ENCODE measurements at places on chromosomes 4 and X.
A peak's percentile ranks its signal among the peaks of the same experiment; 100 is the strongest.

- no peak for DNase-seq
These were observed 57.0 kb downstream of the DCAF8L1 start for GRCh38 chrX:27924261-27924660.

- no peak for DNase-seq
These were observed 350.1 kb downstream of the GRXCR1 start for GRCh38 chr4:43242606-43243005.

DNA sequence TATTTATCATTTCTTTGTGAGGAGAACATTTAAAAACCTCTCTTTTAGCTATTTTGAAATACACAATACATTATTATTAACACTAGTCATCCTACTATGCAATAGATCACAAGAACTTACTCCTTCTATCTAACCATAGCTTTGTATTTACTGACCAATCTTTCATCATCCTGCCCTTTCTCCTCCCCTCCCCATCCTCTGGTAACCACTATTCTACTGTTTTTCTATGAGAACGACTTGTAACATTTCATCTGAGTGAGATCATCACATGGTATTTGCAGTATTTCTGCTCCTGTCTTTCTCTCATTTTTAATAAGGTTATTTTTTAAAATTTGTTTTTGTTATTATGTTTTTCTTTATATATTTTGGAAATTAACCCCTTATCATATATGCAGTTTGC, 331.8 kb downstream of the TEX13C start:
- no peak for DNase-seq

GRCh38 chr4:10078481-10079233, 37.9 kb downstream of the WDR1 start:
- no peak for DNase-seq

DNA sequence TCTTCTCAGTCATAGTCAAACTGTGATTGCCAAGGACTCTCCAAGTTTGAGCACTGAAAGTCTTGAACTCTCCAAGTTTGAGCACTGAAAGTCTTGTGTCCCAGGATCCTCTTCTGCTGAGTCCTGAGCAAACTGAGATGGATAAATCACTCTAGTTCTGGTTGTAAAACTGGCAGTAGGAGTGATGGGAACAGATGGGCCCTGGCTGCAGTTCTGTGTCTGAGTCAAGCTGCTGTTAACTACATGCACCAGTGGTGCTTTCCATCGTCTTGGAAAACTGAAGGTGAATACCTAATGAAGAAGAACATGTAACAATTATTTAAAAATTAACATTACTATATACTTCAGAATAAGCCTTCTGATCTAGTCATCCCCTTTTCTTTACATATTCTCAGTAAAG, 27.6 kb upstream of the KCNIP4 start:
- no peak for DNase-seq

GRCh38 chr4:105327222-105327621, 146.6 kb downstream of the PPA2 start:
- no peak for DNase-seq

GRCh38 chr4:140739971-140740370, 16.2 kb downstream of the TBC1D9 start:
- no peak for DNase-seq

DNA sequence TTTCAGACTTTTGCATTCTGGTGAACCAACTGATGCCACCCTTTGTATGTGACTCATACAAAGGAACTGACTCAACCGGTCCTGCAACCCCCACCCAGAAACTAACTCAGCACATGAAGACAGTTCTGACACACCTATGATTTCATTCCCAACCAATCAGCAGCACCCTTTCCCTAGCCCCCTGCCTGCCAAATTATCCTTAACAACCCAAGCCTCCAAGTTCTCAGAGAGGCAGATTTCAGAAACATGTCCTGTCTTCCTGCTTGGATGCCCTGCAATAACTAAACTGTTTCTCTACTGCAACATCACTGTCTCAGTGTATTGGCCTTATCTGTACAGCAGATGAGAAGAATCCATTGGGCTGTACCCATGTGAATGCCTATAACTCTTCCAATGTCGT, 284.7 kb downstream of the CAMK2D start:
- no peak for DNase-seq

GRCh38 chr4:958314-958665, 15.1 kb downstream of the DGKQ start:
- no peak for DNase-seq

GRCh38 chr4:57055886-57056285, 54.3 kb downstream of the IGFBP7 start:
- no peak for DNase-seq

DNA sequence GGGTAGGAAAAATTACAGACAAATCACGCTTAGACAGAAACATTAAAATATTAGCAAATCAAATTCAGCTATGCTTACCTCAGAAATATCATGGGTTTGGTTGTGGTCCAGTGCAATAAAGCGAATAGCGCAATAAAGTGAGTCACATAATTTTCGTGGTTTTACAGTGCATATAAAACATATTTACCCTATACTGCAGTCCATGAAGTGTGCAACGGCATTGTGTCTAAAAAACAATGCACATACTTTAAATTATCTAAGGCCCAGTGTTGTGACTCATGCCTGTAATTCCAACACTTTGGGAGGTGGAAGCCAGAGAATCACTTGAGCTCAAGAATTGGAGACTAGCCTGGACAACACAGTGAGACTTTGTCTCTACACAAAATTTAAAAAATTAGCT, 195.7 kb upstream of the IL1RAPL1 start:
- no peak for DNase-seq

DNA sequence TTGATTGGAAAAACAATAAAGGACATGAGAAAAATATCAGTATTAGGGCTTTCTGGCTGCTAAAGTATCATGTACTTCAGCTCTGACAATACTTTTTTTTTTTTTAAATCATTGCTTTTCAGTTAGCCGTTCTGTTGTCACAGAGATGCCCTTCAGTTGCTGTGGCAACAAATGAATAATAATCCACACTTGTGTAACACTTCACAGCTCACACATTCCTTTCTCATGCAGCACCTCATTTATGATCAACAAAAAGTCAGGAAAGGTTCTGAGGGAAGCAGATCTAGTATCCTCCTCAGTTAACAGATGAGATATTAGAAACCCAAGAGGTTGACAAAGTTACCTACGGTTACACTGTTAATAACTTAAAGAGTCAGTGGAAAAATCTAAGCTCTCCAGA, 444.2 kb upstream of the SLIT2 start:
- DNase-seq = no peak

DNA sequence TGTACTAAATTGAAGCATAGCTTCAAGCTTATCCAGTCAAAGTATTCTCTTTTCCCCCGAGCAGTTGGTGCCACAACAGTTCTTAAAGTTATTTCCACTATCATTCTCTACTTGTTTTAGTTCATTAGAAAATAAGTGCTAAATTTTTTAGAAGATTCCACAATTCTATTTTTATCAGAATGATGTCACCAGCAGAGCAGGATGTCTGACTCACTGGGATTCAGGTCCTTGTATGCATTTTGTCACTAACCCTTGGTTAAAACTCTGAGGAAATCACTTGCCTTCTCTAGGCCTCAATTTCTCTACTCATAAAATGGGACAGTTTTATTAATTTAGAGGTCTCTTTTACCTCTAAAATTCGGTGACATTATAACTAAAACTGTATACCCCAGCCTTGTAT, 3.4 kb downstream of the DDX53 start:
- no peak for DNase-seq

DNA sequence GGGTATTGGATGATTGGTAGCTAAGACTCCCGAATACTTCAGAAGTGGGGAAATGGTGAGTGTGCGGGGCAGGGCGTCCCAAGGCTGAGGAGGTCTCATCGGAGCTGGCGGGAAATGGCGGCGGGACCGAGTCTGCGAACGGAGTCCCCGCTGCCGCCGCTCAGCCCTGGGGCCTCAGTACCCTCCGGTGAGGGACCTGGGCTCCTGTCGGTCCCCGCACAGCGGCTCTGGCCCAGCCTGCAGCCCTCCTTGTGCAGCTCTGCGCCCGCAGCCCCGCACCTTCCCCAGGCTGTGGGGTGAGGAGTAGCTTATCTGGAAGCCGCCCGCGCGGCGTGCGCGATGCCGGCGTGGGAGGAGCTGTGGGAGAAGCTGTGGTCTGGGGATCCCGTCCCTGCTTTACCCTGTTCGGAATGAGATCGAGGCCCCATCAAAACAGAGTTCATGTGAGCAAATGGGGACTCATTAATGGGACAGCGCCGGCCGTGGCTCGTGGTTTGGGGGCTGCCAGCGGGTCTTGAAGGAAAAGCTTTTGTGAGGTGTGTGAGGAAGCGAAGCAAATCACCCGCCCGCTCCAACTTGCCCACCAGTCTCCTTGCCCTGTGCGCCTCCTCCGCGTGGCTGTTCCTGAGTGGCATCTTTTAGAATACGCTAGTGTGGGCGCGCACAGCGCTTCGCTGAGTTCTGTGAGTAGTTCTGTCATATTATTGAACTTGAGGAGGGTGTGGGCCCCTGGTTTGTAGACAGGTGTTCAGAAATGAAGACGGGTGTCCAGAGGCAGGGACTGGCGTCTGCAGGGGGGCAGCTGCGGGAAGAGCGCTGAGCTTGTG, 531 bp downstream of the ZNF141 start:
- DNase-seq = peak; percentile 40

GRCh38 chr4:74037076-74037955, 1.2 kb downstream of the CXCL3 start:
- no peak for DNase-seq

- DNase-seq = peak; percentile 25
These were observed 83.6 kb downstream of the CCNG2 start for GRCh38 chr4:77240469-77241066.

GRCh38 chr4:40453912-40454311, 118.8 kb downstream of the CHRNA9 start:
- DNase-seq = peak; percentile 54

- no peak for DNase-seq
These were observed 1594.7 kb downstream of the TECRL start for GRCh38 chr4:62814510-62815047.

GRCh38 chr4:125115941-125116340, 198.8 kb upstream of the FAT4 start:
- DNase-seq = no peak

DNA sequence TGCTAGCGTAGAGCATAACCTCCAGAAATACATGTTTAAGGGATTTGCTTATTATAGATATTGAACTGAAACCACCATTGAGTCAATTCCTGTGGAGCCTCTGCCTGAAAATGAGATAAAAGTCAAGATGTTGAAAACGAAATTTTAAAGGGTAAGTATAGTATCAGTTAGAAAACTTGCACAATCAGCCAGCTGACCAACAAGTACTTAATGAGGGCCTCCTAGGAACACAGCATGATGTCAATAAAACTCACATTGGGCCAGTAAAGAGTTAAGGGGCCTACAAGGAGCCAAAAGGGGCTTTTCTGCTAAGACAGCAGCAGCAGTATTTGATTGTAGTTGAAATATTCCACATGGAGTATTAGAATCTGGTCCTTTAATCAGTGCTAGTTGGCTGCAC, 314.1 kb upstream of the PPARGC1A start:
- DNase-seq = no peak

DNA sequence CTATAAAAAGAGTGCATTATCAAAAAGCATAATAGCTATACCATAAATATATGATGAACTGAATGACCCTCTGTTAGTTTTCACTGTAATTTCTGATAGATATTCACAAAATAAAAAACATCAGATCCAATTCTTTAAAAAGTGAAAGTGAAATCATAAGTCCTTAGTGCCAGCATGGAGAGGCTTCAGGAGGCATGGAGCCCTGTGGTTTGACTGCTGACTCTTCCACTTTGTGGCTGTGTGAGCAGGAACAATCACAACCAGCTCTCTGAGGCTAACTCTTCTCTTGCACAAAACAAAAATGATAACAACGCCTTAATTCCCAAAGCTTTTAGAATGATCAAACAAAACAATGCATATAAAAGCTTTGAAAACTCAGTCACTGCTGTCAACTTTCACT, 1143.9 kb downstream of the PDHA2 start:
- no peak for DNase-seq

DNA sequence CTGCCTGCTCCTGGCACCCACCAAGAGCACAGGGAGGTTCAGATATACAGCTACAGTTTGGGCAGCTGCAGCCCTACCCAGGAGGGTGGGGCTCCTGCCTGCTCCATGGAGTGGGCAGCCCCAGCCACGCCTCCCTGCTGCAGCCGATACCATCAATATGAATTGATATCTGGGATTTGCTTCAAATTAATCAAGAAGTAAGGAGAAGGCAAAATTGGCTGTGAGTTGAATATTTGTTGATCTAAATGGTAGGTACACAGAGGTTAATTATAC, 31.2 kb upstream of the ZNF280C start:
- DNase-seq = no peak

- DNase-seq = no peak
These were observed 55.0 kb upstream of the BMP2K start for GRCh38 chr4:78720994-78721677.

DNA sequence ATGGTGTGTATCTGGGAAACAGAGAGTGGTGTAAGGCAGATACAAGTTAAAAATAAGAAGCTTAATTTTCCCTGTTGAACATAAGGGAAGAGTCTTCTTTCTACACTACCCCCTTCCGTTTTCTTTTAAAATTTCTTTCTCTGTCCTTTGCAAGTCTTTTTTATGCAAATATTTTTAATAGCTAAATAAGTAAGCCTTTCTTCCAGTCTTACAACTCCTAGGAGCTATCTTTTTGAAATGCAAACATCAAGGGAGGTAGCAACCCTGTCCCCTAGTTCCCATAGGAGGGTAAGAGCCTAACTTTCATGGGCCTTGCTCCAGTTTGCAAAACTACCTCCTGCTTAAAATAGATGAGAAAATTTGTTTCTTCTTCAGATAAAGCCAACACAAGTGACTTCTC, 121.5 kb downstream of the MBNL3 start:
- DNase-seq = no peak

GRCh38 chrX:44071070-44071645, 98.0 kb upstream of the NDP start:
- DNase-seq = no peak

DNA sequence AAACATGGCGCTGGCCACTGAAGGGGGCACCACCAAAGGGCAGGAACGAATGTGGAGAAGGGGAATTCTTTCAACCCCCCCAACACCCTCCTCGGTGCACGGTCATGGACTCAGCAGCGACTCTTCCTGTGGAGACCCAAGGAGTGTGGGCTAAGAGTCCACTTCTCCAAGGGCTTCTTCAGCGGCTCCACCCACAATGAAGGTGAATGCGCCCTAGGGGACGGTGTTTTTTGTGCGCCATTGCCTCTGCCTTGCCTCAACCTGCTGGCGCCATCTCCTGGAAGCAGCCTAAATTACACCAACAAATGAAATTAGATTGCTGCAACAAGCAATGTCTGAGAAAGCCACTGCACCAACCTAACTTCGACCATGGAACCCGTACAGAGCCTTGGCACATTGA, 169.2 kb upstream of the MAGEB18 start:
- no peak for DNase-seq

GRCh38 chr4:1235381-1236102, 13.4 kb downstream of the CTBP1 start:
- DNase-seq = no peak

- DNase-seq = no peak
These were observed 8.2 kb downstream of the CASP3 start for GRCh38 chr4:184641022-184641421.

All from NCI-H345 (cell line).